ENCODE measurements at places on chromosomes 7 and 10.

- DNase-seq, result no peak
Observed at GRCh38 chr10:78768041-78768835, 300.5 kb upstream of the ZMIZ1 start.

DNA sequence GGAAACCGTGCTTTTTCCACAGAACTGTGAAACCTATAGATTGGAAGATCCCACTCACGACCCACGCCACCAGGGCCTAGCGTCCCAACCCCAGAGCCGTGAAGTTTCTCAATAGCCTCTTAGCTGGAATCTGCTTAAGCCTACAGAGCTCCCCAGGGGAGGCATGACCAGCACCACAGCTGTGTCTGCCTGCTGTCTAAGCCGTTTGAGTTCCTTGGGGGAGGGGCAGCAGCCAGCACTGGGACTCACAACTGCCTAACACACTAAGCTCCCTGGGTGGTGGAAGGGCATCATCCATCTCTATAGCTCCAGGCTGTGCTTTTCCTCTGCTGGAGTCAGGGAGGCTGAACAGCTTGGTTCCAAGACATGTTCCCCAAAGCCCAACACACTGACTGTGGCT, 26.0 kb upstream of the TMEM140 start:
- DNase-seq, result no peak

DNA sequence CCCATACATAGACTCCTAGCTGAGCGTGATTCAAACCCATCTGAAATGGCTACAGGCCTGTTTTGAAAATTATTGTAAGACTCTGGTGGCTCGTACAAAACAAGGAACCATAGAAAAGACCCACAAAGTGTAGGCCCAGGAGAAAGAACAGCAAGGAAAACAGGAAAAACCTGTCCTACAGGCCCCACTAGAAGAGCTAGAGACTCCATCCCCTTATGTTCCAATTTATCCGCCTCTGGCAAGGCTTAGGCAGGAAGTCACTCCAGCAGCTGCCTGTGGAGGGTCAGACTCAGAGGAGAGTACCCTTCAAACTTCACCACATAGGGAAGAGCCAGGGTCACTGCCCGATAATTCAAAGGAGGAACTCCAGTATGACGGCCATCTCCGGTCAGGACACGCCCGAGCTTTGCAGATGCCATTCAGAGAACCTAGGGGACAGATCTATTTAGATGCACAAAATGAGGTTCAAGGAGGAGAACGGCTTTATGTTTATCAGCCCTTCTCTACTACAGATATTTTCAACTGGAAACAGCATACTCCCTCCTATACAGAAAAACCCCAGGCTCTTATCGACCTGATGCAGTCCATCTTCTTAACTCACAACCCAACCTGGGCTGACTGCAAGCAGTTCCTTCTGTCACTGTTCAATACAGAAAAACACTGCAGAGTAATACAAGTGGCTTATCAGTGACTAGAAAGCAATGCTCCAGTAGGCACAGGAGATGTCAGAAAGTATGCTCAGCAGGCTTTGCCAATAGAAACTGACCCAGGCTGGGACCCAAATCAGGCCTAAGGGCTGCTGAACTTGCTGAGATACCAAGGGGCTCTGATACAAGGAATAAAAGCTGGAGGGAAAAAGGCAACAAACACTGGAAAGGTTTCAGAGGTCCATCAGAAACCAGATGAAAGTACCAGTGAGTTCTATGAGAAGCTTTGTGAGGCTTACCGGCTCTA, 8.6 kb upstream of the ZNF33B start:
- no peak for DNase-seq

GRCh38 chr10:98138031-98138430, 3.6 kb downstream of the R3HCC1L start:
- DNase-seq, result no peak

GRCh38 chr7:155293721-155294510, 3.8 kb upstream of the INSIG1 start:
- DNase-seq, result no peak

GRCh38 chr10:3836222-3836820, 51.3 kb upstream of the KLF6 start:
- DNase-seq, result no peak

DNA sequence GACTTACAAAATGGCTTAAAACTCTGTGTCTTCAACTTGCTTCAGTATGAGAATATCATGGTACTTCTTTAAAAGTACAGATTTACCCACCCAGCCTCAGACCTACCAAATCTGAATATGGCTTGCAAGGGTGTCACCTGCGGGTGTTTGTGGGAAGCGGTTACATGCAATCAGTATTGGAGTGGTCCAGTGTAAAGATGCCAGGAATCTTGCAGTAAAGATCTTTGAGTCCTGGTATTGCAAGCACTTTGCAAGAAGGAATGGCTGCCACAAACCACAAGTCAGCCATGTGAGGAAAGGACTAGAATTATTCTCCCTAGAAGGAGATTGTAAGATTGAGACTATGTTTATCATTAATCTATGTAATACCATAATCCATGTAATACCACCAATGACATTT, 115.1 kb downstream of the PON1 start:
- DNase-seq, result no peak

DNA sequence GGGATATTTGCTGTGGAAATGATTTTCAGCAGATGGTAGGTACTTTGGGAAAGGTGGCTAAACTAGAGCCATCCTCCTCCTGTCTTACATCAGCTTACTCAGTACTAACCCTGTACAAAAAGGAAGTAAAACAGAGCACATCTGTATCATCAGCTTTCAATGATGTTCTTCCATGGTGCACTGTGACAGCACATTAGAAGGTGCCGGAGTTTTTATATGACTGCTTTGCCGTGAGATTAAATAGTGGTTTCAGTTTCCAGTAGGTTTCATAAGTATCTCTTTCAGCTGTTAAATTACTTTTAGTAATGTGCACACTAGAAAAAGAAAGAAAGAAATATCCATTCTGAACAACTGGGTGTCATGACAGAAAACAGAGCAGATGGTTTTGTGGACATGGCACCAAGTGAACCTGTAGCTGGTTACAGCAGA, 86.5 kb downstream of the ARID5B start:
- DNase-seq, result no peak

- no peak for DNase-seq
Observed at GRCh38 chr10:95234951-95235350, 40.9 kb downstream of the ACSM6 start.

DNA sequence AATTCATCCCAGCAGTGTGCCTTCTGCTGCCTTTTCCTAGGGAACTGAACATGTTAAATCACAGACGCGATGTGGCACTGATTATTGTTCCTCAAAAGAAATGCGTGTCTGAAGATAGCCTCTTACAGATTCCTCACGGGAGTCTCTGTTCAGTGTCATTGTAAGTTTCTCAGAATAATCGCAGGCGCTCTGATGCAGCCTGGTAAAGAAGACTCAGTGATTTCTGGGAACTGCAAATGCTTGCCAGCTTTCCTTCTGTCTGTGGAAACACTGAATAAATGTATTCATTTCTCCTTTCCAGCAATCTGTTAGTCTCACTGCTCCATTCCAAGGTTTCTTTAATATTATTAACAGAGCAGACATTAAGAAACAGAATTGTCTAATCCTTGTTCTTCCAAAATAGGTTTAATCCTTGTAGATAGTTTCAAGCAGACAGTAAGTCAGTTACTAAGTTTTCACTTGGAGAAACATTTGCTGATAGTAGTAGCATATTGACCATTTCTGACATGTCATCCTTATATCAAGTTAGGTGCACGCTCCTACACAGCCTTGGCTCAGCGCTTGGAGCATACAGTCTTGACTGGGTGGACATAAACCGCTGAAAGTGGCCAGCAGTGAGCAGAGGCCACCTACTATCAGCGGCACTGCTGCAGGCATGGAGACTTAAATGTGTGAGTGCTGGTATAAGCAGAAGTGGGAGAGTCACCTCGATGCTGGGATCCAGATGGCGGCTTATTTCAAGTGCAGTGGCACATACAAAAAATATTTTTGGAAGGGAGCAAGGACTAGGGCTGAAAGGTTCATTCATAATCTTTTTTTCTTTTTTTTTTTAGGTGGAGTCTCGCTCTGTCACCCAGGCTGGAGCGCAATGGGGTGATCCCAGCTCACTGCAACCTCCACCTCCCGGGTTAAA, 27.7 kb downstream of the MMRN2 start:
- DNase-seq, result no peak

GRCh38 chr7:91843831-91844230, 36.7 kb downstream of the MTERF1 start:
- no peak for DNase-seq

GRCh38 chr10:132609211-132609610, 71.6 kb downstream of the INPP5A start:
- DNase-seq, result no peak

DNA sequence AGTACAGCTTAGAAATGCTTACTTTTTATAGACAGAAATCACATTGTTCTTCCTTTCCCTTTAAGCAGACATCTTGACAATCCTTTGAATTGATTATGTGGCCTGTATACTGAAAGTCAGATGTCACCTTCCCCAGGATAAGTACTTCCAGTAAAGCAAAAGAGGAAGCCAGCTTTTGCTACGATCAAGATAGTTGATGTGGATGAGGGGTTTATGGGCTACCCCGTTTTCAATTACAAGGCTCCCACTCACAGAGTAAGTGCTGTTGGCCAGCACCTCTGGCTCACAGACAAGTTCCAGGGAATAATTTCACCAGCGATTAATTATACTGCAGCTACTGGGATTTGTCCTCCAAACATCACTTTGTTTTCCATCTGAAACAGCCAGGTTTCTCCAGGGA, 95.1 kb upstream of the SAMD8 start:
- DNase-seq, result no peak

- no peak for DNase-seq
Observed at GRCh38 chr10:60714233-60714632, 64.0 kb upstream of the CDK1 start.

DNA sequence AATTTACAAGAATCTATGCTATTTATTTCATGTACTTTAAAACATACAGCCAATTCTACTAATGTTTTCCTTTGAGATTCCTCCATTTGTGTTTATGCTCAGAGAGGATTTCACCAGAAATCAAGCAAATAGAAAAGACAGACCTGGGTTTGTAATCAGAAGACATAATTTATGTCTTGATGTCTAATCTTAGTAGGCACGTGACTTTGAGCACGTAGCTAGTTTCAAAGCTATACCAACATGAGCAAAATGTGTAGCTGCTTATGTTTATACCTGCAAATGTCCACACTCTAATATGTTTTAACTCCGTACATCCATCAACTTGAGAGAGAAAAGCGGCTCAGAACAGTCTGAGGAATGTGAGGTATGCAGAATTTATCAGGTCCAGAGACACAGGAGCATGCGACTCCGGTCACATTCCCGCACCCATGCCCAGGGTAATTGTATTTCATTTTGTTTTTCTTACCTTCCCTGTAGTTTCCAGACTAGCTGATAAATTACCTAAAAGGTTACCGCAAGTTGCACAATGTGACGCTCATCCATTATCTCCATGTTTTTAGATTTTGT, 40.0 kb downstream of the SVOPL start:
- DNase-seq, result no peak

DNA sequence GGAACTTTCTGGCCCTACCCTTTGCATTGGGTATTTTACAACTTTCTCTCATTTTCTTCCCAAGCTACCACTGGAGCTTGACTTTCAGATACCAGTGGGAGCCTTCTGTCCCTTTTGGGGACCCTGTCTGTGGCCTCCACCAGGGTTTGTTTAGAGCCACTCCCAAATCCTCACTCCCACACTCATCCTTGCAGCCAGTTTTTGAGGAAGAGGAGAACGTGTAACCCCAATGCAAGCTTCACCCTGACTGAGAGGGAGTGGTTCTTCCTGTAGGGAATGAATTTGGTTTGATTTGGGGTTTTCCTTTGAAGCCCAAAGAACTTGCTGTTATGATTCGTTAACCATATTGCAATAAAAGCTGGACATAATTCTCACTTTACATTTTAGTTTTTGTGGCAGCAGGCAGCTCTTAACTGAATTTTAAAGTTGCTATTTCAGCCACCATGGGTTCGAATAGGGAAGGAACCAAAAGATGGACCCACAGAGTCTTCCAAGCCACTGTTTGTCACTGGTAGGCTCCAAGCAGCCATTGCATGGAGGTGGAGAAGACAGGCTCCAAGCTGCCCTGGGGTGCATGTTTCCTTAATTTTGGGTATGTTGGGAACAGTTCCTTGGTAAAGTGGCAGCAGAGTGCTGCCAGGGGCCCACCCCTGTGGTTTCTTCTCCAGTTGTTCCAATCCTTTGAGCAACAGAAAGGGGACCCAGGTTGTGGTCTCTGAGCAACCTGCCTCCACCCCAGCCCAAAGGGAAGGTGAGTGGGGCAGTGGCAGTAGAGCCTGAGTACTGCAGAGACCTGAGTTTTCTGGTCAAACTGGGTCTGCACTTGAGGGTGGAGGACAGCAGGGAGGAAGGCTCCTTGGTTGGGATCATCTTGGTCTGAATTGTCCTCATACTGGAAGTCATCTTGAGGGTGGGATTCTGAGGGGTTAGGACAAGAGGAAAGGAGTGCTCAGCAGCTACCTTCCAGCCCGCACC, 5.1 kb downstream of the EVX1 start:
- DNase-seq, result no peak

DNA sequence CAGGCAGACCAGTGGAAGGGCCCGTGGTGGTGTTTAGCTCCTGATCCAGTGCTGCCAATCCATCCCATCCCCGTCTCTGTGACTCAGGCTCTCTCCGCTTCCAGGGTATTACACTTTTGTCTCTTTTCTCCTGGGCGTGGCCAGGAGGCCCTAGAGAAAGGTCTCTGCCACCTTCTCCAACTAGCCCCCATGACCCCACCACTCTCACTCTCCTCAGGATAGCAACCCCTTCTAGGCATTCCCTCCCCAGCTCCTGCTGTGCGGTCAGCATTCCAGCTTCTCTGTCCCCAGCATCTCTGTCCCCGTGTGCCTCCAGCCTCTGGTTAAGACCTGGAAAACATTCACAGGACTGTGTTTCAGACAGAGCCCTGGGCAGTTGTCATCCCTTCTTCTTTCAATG, 36.2 kb upstream of the R3HCC1L start:
- DNase-seq, result no peak

DNA sequence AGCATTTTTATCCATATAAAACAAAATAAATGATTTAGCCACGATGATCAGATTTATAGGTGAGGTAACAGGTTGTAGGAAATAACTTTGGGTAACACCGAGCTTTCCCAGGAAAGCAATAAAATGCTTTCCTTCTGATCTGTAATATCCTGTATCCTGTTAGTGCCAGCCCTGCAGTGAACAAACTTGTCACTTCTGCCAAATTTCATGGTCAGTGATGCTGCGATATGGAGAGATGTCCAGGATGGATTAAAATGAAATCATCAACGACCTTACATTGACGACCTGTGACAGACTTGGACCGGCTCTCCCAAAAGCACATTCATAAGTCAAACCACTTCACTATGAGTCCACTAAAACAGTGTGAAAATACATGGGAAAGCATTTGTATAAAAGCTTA, 608.0 kb upstream of the NRP1 start:
- no peak for DNase-seq

GRCh38 chr10:91196268-91197048, 24.0 kb upstream of the PCGF5 start:
- DNase-seq, result no peak

All from hippocampal formation (tissue), 2 donors.